ENCODE measurements at places on chromosomes 3 and 15.

DNA sequence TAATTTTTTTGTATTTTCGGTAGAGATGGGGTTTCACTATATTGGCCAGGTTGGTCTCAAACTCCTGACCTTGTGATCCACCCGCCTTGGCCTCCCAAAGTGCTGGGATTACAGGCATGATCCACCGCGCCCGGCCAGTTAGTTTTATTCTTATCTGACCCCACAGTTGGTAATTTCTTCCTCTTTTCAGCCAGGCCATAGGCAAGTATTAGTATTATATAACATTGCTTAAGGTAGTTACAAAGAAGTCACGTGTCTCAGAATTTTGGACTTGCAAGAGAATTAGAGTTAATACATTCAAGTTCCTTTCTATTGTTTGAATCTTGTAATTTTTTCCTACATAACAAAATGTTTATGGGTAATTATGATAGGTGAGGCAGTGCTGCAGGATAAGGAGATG lies 334.8 kb downstream of the LPP start:
- no peak for DNase-seq

GRCh38 chr15:94582368-94582767 lies 351.0 kb downstream of the MCTP2 start:
- DNase-seq: no peak

- DNase-seq: no peak
Observed at GRCh38 chr3:142319094-142319493, 93.7 kb upstream of the GK5 start.

- DNase-seq: no peak
Observed at GRCh38 chr15:36218322-36218721, 361.1 kb upstream of the CDIN1 start.

DNA sequence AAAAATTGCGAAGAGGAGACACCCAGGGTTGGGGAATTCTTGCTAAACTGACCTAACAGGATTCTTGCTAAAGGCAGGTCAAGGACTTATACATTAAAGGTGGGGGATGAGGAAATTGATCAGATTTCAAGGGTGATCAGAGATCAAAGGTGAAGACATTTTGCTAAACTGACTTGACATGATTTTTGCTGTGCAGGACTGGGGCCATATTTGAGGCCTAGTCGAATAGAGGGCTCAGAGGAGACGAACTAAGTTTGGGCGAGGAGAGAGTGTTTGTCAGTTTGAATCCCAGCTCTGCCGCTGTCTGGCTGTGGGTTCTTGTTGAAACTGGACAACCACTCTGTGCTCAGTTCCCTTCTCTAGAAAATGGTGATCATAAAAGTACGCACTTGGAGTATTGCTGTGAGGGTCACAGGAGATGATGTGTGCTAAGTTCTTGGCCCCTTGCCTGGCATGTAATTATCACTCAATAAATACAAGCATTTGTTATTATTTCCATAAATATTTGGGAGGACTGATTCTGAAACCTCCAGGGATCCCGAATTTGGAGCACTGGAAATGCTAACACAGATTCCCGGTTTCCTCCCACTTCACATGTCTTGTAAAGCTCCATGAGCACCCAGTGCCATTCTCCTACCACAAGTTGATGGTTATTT lies 364.8 kb upstream of the PROK2 start:
- no peak for DNase-seq

Measured in NCI-H187 treated with DMSO at 0.1 percent for 48 hours (cell line).